ENCODE measurements at places on chromosomes 7 and 10. TPM values are rescaled to one million over a fixed set of nuclear protein-coding genes. Genes with fewer than 3 reads are reported as not detected.

TRIM50 gene
- total RNA-seq, result not detected

- H3K4me1 ChIP-seq, result peaks cover 16% of the 10 kb centered on the region
- H3K4me3 ChIP-seq, result no peak overlapping the region
- H3K27ac ChIP-seq, result no peak overlapping the region
- no peak for DNase-seq
Observed at GRCh38 chr10:60433684-60434083, 44.0 kb upstream of the ANK3 start.

CHAT gene
- not detected for total RNA-seq

GRCh38 chr10:12961416-12962205, 39.9 kb downstream of the CCDC3 start:
- no peak overlapping the region for H3K27ac ChIP-seq
- H3K4me3 ChIP-seq, result no peak overlapping the region
- no peaks in the 10 kb centered on the region for H3K27me3 ChIP-seq
- no peak for DNase-seq

GRCh38 chr7:106365252-106366005, 80.6 kb upstream of the NAMPT start:
- no peaks in the 10 kb centered on the region for H3K4me1 ChIP-seq
- peak; percentile 68 for DNase-seq
- H3K27me3 ChIP-seq, result no peaks in the 10 kb centered on the region
- no peak overlapping the region for H3K27ac ChIP-seq
- no peak overlapping the region for H3K4me3 ChIP-seq

GRB10 gene
- total RNA-seq, result 55.2 TPM

All from esophagus muscularis mucosa (tissue), 4 donors.